ENCODE measurements at places on chromosomes 11 and 22. TPM values are rescaled to one million over a fixed set of nuclear protein-coding genes. Genes with fewer than 3 reads are reported as not detected.

The PVALB gene
- not detected for total RNA-seq

The UBQLNL gene
- total RNA-seq: 0.18 TPM

The MMP11 gene
- total RNA-seq: 0.45 TPM

The CSTPP1 gene
- total RNA-seq: 17.8 TPM

The MRGPRX3 gene
- not detected for total RNA-seq

The SAC3D1 gene
- total RNA-seq: 24.0 TPM
